ENCODE measurements at places on chromosomes 4 and X.

GRCh38 chr4:150123796-150124677 is 45.8 kb downstream of the DCLK2 start:
- DNase-seq, result no peak

DNA sequence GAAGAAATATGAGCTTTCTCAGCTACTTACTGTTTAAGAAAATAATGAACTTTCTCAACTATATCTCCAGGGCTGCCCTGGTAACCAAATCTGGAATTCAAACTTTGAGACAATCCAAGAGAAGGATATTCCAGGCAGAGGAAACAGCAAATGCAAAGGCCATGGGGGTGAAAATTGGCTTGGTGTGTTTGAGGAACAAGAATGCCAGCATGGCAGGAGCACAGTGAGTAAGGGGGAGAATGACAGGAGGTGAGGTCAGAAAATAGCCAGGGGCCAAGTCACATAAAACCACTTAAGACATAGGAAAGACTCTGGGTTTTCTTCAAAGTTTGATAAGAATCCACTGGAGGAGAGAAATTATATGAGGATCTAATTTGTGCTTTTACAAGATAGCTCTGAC is 27.2 kb upstream of the BTC start:
- no peak for DNase-seq

DNA sequence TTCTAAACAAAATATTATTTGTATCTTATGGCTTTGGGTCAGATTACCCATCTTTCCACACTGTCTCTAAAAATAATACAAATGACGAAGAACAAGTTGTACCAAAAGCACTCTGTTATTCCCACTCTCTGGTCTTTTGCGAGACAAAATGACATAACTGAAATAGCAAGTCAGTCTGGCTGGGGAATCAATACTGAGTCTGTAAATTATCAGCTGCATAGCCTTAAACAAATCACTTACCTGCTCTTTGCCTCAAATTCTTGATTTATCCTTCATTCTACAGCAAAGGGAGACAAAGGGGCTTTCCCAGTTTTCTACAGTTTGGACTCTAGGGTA is 40.9 kb downstream of the SOWAHB start:
- DNase-seq, result no peak

DNA sequence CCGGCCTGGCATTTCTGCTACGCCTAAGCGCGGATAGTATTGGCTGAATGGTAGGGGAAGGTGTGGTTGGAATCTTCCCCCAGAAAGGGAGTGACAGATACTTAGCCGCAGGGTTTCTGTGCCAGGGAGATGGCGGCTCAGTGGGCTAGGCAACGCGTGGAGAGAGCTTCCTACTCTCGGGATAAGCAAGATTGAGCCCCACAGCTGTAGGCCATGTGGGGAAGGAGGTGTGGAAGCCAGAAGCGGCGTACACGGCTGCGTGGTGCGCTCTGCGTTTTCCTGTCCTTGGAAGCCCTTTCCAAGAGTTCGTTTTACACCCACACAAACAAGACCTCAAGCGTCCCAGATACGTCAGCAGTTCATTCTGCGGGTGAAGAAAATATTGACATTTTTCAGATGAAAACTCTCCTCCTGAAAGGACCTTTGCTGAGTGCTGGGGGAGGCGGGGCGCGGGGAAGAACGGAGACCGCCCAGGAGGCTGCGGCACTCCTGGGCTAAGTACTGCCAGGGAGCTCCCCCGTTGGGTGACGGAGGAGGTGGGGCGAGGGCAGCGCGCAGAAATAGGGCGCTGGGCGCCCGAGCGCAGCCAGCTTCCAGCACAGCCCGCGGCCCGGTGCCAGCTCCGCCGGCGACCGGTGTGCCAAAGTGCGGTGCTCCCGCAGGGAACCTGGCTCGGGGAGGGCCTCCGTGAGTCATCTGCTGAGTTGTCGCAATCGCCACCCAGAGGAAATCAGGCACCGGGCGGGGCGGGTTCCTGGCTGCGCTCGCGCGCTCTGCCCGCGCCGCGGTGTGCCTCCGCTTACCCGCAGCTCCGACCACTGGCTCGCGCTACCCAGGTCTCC is at the start of gene GPAT3:
Gene GPAT3, plus strand, starts transcription at position 589 of the 842 bp plus-strand sequence. CDS start 515 bp downstream, outside the sequence.
- peak; percentile 74 for DNase-seq

DNA sequence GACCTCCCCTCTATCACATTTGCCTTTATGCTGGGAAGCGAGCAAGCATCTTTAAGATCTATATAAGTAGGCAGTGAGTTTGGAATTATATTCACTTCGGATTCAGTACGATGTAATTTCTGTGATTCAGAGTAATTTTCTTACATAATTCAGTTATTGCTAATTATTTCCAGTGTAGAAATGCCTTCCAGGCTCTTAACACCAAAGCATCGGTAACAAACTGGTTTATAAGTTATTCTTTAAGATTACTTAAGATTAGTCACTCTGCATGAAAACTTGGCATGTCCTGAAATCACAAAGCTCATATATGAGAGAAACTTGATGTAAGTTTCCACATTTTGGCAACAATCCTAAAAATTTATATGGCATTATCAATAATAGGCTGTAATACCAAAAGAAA is 120.8 kb downstream of the ADAMTS3 start:
- no peak for DNase-seq

DNA sequence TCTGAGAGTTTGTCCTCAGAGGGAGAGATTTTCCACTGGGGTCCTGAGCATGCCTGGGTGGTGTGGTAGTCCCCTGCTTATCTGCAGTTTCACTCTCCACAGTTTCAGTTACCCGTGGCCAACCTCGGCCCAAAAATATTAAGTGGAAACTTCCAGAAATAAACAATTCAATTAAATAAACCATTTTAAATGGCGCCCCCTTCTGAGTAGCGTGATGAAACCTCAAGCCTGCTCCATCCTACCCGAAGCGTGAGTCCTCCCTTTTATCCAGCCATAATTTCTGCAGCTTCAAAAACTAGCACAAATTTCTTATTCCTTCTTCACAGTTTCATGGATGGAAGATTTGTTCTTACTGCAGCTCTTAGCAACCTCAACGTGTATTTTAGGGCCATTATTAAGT is 26.7 kb downstream of the PNMA6E start:
- no peak for DNase-seq

- DNase-seq, result no peak
These were observed 57.5 kb downstream of the GPR82 start for GRCh38 chrX:41781500-41781899.

- DNase-seq, result no peak
These were observed 41.8 kb upstream of the SORBS2 start for GRCh38 chr4:185853841-185854240.

DNA sequence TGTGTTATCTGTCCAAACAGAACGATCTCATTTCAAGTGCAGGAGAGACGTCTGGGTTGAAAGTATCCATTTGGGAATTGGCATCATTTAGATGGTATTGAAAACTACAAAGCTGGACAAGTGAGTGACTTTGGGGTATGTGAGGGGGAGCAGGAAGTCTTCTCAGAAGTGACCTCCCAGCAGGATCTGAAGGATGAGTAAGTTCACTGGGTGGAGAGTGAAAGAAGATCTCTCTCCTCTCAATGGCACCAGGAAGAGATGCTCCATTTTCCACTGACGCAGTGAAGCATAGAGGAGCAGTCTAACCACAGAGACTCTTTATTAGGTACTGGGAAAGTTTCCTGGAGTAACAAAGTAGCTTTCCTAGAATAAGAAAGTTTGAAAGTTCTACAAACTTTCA is 161.0 kb downstream of the CPE start:
- no peak for DNase-seq

DNA sequence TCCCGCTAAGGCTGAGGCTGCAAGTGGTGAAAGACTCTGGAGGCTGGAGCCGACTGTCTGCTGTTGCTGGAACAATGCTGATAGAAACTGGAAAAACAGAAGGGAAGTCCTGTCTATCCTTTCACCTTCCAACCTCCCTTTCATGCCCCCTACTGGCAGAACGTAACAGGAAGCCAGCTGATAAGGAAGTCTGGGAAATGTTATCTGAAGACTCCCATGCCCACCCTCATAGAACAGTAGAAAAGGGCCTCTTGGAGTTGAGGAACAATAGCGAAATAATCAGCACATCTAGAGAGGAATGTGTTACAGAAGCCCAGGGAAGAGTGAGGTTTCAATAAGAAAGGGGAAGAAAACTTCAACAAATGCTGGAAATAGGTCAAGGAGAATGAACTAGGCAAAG is 117.1 kb upstream of the DKK2 start:
- DNase-seq, result no peak

- no peak for DNase-seq
These were observed 13.7 kb upstream of the AMMECR1 start for GRCh38 chrX:110331444-110332030.

DNA sequence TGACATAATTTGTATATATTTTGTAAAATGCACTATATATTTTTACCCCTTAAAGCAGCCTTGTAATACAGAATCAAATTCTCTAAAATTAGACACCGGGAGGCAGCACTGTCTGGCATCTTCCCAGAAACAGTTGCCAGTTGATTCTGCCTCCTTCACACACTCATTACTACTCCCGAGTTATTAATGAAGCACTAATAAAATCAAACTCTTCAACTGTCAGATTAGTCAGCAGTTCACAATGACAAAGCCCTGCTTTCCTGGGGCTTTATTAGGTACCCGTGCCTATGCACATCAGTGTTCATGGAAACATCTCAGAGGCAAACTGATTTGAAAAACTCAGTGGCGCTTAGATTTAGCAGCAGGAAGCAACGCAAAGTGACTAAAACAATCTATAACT is 103.5 kb upstream of the VEGFC start:
- DNase-seq, result no peak

GRCh38 chr4:149549911-149550310 is 265.7 kb downstream of the IQCM start:
- no peak for DNase-seq

DNA sequence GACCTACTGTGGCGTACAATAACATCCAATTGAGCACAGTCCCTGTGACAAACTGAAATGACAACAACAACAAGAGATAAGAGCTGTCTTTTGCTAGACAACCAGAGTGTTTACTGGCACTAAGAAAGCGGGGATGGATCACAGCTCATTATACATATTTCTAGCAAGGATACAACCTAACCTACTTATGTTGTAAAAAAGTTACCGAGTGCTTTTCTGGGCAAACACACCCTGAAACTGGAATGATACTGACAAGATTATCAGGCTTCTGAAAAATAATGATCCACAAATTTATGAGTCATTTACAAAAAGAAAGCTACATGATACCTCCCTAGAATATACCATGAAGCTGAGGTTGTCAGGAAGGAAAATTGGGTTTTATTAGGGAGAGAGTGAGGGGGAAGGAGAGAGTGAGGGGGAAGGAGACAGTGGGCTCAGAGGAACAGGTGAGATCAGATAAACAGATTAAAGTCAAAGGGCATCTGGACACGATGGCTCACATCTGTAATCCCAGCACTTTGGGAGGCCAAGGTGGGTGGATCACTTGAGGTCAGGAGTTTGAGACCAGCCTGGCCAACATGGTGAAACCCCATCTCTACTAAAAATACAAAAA is 20.3 kb downstream of the TBC1D9 start:
- DNase-seq, result no peak

GRCh38 chrX:129932821-129933321 is 26.9 kb downstream of the UTP14A start:
- DNase-seq, result no peak

DNA sequence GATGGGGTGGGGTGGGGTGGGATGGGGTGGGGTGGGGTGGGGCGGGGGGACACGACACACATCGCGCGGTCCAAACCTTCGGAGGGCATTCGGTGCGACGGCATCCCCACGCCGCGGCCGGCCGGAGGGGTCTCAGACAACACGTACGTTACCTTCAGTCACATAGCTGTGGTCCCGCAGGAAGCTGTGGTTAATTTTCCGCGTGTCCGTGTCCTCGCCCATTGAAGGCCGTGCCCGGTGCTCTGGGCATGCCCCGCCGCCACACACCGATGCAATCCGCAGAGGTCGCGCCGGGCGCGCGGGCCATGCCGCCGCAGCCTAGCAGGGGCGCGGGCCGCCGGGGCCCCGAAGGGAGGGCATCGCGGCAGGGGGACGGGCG is 417 bp downstream of the PPP2R2C start:
- DNase-seq, result no peak

GRCh38 chr4:42566835-42567234 is 90.1 kb downstream of the ATP8A1 start:
- DNase-seq, result no peak

- DNase-seq, result no peak
These were observed 3.9 kb downstream of the KLHL8 start for GRCh38 chr4:87216469-87216868.

DNA sequence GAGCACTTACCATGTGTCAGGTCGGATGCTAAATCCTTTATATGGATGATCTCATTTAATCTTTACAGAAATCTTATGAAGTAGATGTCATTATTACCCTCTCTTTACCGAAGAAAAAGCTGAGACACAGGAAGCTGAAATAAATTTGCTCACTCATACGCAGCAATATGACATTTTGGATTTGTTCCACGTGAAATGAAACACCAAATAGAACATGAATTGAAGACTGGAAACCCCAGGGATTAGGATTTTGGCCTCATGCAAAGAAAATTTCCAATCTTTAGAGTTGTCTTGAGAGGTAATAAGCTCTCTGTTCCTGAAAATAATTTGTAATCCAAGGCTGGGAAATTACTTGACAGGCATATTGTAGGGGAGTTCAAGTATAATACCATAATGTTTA is 354.4 kb upstream of the CLNK start:
- no peak for DNase-seq

DNA sequence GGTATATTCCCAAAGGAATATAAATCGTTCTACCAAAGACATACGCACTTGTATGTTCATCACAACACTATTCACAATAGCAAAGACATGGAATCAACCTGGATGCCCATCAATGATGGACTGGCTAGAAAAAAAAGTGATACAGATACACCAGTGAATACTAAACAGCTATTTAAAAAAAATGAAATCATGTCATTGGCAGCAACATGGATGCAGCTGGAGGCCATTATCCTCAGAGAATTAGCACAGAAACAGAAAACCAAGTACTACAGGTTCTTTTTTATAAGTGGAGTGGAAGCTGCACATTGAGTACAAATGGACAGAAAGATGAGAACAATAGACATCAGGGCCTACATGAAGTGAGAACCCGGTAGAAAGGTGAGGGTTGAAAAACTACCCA is 81.4 kb downstream of the ANTXR2 start:
- DNase-seq, result no peak

Measured in stimulated activated CD4-positive, alpha-beta T cell treated with anti-CD3 and anti-CD28 coated beads, Interleukin-2, amount 100 ng/mL, for 24 hours (primary cell).